Skin of body (tissue), 3 donors: ENCODE measurements at places on chromosomes 6 and 20.

- no peak for DNase-seq
These were observed 38.4 kb downstream of the THBS2 start for GRCh38 chr6:169215201-169215681.

DNA sequence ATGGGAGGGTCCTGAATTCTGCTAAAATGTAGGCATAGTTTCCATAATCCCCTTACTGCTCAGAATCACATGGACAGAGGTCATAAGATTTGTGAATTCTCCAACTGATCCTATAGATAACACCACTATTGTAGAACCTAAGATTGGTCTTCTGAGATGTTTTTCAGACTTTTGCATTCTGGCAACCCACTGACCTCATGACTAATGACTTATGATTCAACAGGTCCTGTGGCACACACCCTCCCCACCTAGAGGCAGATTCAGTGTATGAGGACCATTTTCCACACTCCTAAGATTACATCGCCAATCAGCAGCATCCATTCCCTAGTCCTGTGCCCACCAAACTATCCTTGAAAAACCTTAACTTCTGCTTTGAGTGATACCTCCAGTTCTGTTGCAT is 207.2 kb downstream of the BTBD9 start:
- DNase-seq, result no peak

GRCh38 chr6:54050750-54051149 is 60.5 kb upstream of the MLIP start:
- no peak for DNase-seq

DNA sequence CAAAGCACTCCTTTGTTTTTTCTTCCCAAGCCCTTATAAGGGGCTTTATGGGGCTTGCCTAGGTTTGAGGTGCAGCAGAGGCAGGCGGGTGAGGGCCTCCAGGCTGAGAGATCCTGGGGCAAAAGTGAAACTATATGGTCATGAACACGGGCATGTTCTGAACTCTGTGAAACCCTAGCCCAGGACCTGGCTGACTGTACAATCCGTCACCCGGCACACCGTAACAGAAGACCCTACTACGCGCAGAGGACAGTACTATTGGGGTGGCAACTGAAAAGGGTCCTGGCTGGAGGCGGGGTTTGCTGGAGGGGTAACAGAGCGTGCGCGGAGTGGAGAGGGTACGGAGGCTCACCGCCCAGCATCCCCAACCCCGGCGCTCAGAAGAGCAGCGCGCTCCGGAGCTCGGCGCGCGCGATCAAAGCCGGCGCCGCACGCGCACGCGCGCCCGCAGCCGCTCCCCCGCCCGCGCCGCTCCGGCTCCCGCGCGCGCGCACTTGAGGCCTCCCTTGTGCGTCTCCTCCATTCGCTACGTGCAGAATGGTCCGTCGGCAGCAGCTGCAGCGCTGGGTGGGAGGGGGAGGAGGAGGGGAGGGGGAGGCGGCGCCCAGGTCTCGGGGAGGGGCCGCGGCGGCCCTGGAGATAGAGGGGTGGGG is 54.2 kb downstream of the MRPL14 start:
- no peak for DNase-seq

DNA sequence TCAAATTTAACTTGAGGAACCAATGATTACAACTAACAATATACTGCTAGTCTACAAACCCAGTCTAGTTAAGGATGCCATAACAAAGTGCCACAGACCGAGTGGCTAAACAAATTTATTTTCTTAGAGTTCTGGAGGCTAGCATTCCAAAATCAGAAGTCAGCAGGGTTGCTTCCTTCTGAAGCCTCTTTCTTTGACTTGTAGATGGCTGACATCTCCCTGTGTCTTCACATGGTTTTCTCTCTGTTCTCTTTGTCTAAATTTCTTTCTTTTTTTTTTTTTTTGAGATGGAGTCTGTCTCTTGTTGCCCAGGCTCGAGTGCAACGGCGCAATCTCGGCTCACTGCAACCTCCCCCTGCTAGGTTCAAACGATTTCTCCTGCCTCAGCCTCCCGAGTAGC is 56.1 kb downstream of the NCOA3 start:
- DNase-seq, result no peak
